LNCaP clone FGC (cell line): ENCODE measurements at places on chromosomes 1 and 21.

GRCh38 chr1:112673592-112674439, 643 bp upstream of the MOV10 start:
- DNase-seq = peak; percentile 58

- DNase-seq = no peak
Observed at GRCh38 chr1:183282101-183282855, 96.2 kb downstream of the LAMC2 start.

DNA sequence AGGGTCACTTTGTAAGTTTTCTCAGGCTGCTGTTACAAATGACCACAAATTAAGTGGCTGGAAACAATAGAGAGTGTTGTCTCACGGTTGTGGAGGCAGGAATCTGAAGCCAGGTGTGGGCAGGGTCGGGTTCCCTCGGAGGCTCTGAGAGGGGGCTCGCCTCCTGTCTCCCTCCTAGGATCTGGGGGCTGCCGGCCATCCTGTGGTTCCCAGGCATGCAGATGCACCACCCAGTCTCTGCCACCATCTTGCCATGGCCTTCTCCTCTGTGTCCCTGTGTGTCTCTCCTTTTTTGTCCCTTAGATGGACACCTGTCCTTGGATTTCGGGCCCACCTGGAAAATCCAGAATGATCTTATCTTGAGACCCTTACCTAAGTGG, 4.8 kb downstream of the TP73 start:
- DNase-seq = no peak

DNA sequence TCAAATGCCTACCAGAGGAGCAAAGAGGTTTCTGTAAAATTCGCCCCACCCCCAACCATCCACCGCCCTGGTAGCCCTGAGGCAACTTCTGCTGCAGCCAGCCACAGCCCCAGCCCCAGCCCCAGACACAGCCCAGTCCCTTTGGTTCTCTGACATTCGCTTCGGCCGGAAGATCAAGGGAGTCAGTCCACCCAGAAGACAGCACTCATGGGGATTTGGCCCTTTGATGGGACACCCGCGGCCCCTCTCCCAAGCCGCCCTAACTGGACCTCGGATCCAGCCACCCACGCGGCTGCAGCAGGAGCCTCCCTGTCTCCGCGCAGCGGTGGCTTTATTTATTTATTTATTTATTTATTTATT, 3881.0 kb downstream of the SRGAP2C start:
- no peak for DNase-seq

DNA sequence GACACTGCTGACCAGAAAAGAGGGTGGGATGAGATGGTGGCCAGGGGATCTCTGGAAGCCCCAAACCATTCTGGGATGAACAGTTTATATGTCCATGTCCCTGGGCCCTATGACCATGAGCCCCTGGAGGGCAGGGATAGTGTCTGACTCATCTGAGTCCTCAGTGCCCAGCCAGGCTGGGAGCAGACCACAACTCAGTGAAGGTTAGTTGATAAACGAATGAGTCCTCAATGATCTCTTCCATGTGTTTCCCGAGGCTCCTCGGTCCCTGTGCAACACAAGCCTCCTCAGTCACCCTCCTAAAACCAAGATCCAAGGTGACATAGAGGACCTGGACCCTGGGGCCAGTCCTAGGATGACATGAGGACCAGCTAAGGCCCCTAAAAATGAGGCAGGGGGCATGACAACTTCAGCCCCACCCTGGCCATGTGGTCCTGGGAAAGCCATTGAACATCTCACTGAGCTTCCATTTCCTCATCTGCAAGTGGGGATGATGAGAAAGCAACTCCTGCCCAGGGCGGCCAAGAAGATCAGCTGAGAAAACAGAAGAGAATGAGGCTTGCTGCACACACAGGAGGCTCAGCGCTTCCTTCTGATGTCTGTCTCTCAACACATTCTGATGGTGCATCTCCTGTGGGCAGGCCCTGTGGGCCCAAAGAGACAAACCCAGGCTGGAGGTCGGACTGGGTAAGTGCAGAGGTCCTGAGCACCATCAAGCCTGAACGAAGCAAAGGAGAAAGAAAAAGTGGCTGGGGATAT, 86.3 kb downstream of the GLIS1 start:
- no peak for DNase-seq

- DNase-seq = no peak
Observed at GRCh38 chr1:56644919-56645676, at the start of gene PRKAA2. PRKAA2 (plus strand) TSS chr1:56645314; CDS start chr1:56645388, 74 bp downstream.

GRCh38 chr1:67722292-67722944, 37.4 kb downstream of the GADD45A start:
- no peak for DNase-seq

GRCh38 chr1:158353303-158354075, at the start of gene CD1E:
CD1E (plus strand) TSS chr1:158353894; CDS start chr1:158353989, 95 bp downstream.
- no peak for DNase-seq

- DNase-seq = no peak
Observed at GRCh38 chr1:204376919-204377799, 17.4 kb upstream of the PLEKHA6 start.

- no peak for DNase-seq
Observed at GRCh38 chr1:29636936-29637335, 400.6 kb downstream of the PTPRU start.

DNA sequence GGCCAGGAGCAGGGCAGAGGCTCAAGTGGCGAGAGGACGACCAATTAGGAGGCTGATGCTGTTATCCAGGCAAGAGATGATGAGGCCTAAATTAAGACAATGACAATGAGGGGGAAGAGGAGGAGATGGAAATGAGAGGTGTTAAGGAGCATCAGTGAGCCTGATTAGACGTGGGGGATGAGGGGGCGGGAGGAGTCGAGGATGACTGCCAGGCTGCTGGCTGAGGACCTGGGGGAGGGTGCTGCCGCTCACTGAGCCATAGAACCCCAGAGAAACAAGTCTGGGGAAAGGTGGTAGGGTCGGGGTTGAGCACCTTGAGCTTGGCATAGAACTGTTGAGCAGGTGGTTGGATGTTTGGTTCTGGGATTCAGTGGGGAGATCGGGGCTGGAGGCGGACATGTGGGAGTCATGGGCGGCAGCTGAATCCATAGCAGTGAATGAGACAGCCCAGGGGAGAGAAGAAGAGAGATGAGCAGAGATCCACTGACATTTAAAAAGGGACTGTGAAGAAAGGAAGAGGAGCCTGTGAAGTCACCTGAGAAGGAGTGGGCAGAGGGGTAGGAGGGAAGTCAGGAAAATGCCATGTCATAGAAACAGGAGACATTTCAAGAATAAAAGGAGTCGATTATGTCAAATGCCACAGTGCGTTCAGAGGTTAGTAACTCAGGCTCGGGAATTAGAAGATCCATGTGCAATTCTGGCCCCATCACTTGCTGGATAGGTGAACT, 28.5 kb downstream of the DLGAP3 start:
- DNase-seq = no peak

DNA sequence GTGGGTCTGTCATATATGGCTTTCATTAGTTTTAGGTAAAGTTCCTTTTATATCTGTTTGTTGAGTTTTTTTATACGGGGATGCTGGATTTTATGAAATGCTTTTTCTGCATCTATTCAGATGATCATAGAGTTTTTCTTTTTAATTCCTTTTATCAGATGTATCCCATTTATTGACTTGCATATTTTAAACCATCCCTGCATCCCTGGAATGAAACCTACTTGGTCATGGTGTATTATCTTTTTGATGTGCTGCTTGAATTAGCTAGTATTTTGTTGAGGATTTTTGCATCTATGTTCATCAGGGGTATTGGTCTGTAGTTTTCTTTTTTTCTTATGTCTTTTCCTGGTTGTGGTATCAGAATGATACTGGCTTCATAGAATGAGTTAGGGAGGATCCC, 118.0 kb downstream of the NME7 start:
- no peak for DNase-seq

GRCh38 chr1:94929351-94930217, 2.7 kb upstream of the CNN3 start:
- DNase-seq = no peak

DNA sequence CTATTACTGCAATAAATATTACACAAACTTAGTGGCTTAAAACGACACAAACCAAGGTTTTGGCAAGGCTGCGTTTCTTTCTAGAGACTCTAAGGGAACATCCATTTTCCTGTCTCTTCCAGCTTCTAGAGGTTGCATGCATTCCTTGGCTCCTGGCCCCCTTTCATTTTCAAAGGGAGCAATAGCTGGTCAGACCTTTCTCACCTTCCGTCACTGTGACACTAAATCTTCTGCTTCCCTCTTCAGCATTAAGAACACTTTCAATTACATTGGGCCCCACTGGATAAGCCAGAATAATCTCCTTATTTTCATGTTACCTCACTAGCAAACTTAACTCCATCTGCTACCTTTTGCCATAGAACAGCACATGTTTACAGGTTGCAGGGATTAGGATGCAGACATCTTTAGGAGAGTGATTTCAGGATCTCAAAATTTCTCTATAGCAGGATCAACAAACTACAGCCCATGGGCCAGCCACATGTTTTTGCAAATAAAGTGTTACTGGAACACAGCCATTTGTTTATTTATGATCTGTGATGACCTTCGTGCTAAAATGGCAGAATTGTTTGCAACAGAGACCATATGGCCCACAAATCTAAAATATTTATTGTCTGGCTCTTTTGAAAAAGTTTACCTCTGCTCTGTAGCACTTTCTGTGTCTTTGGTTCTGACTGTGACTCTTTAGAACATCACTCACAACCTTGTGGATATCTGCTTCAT, 221.5 kb upstream of the SGIP1 start:
- no peak for DNase-seq

DNA sequence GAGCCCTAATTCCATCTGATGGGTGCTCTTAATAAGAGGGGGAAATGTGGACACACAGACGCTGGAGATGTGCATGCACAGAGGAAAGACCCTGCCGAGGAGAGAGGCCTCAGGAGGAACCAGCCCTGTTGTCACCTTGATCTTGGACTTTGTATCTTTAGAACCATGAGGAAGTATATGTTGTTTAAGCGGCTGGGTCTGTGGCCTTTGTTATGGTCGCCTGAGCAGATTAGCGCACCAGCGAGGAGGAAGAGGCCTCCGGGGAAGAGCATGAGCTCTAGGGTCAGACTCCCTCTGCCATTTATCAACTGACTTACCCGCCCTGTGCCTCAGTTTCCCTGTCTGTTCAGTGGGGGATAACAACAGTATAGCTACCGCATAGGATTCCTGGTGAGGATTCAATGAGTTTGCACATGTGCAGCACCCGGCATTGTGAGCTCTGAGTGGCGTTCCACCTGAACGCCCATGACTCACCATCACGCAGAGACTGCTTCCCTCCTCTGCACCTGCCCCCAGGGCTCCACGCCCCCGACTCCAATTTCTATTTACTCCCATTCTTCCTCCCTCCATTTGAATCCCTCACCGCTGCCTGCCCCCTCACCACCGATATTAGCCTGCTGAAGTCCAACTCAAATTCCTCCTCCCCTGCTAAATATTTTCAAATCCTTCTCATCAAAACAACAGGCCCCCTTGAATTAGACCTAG, 67.2 kb downstream of the ATP5PO start:
- DNase-seq = no peak

- DNase-seq = no peak
Observed at GRCh38 chr1:25854554-25854953, 4.7 kb downstream of the AUNIP start.

- no peak for DNase-seq
Observed at GRCh38 chr1:39788426-39788757, 273 bp downstream of the BMP8B start.

GRCh38 chr21:31098576-31099005, 60.3 kb upstream of the KRTAP19-8 start:
- peak; percentile 13 for DNase-seq

- DNase-seq = no peak
Observed at GRCh38 chr1:231871471-231871870, 244.9 kb downstream of the DISC1 start.

DNA sequence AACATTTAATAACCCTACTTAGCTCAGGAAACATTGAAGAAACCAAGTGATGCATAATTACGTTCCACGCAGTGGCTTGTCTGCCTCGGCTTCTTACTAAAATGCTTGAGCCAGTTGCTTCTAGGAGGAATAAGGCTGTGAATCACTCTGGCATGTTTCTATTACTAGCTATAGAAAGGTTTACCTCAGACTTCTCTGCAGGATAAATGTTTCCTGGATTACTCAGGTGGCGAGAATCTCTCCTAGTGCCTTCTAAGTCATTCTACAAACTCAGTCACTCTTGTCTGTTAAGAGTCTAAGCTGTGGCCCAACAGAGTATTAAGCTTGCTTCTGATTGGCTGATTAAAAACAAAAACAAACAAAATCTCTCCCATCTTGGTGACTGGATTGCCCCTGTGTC, 92.0 kb upstream of the RALGPS2 start:
- DNase-seq = no peak

DNA sequence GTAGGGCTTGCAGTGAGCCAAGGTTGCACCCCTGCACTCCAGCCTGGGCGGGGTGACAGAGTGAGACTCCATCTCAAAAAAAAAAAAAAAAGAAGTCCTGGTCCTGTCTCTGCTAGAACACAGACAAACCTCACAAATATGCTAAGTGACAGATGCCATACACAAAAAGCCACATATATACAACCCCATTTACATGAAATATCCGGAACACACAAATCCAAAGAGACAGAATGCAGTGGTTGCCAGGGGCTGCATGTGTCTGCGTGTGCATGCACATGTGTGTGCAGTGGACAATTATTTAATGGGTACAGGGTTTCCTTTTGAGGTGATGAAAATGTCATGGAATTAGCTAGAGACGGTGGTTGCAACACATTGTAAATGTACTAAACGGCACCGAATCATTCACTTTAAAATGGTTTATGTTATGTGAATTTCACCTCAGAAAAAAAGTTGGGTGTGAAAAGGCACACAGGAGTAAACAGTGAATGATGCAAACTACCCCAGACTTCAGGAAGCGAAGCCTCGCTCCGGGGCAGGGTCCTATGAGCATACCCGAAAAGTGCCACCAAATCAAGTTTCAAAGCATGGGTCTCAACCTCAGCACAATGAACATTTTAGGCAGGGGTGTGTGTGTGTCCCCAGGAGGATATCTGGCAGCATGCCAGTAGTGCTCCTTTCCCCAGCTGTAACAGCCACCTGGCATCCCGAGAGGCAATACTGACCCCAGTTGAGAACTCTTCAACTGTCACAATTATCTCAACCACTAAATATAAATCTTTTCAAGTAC, 48.3 kb downstream of the GNB1 start:
- DNase-seq = no peak

GRCh38 chr1:192805832-192806323, 3.0 kb upstream of the RGS2 start:
- peak; percentile 63 for DNase-seq

DNA sequence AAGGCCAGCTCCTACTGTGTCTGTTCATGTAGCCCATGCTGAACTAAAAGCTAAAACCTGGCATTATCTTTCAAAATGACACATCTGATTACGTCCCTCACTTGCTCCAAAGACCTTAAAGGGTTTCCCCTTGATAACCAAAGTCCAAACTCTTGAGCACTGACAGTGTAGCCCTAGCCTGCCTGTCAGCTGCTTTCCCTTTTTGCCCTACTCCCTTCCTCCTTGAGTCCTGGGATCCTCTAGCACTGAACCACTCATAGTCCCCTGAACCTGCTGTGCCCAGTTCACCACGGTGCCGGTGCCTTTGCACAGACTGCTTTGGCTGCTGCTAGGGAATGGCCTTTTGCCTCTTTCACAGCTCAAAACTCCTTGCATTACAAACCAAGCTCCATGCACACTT, 67.5 kb downstream of the PLXNA2 start:
- no peak for DNase-seq

- no peak for DNase-seq
Observed at GRCh38 chr1:54168206-54168965, 15.6 kb upstream of the CDCP2 start.

- no peak for DNase-seq
Observed at GRCh38 chr1:100377590-100378361, 25.5 kb downstream of the CDC14A start.

GRCh38 chr1:6989212-6990159, 204.2 kb downstream of the CAMTA1 start:
- DNase-seq = no peak
